ENCODE measurements at places on chromosomes 3 and 15.

GRCh38 chr15:38128921-38129320, 123.7 kb upstream of the SPRED1 start:
- DNase-seq = no peak

DNA sequence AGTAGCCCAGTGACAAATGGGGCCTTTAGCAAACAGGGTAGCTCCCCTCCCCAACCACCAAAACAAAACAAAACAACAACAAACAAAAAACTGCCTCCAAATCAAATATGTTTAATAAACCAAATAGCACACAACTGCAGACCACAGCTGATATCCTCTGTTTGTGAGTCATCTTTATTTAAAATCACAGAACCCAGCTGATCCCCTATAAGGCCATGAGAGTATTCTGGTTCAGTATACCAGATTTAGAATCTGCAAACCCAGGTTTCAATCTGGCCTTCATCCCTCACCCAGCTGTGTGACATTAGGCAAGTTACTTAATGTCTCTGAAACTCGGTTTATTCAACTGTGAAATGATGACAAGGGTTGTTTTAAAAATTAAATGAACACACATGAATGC, 124.5 kb downstream of the SUCLG2 start:
- DNase-seq = no peak

GRCh38 chr3:31723701-31724100, 191.0 kb downstream of the STT3B start:
- no peak for DNase-seq

GRCh38 chr3:69322158-69322509, 63.8 kb downstream of the FRMD4B start:
- no peak for DNase-seq

- DNase-seq = no peak
Observed at GRCh38 chr3:160748787-160749186, 7.2 kb upstream of the PPM1L start.

- no peak for DNase-seq
Observed at GRCh38 chr3:56860939-56861338, 59.2 kb upstream of the ARHGEF3 start.
